ENCODE measurements at places on chromosomes 5 and 9. TPM values are rescaled to one million over a fixed set of nuclear protein-coding genes. Genes with fewer than 3 reads are reported as not detected.

GRCh38 chr5:14617441-14617840 is 35.8 kb downstream of the OTULINL start:
- no peak for DNase-seq

NIM1K gene
- 0.49 TPM for total RNA-seq

ZNG1E gene
- total RNA-seq: 60.0 TPM

- DNase-seq: no peak
These were observed 20.8 kb upstream of the CKMT2 start for GRCh38 chr5:81212211-81212751.

DNA sequence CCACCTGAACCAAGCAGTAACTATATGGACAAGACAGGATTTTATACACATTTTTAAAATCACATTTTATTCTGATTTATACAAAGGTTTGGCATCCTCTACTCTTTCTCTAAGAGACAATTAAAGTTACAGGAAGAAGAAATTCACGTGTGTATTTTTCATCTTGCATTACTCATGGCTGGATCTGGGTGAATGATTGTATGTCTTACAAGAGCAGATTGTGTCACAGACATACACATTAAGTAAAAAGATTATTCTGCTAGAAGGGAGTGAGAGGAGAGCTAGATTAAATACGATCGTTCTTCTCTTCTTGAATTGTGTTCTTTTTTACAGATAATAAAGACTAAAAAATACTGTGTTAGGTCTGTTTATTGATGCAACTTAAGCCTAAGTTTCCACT is 20.8 kb upstream of the CEP120 start:
- no peak for DNase-seq

CCDC183 gene
- 2.9 TPM for total RNA-seq

DNA sequence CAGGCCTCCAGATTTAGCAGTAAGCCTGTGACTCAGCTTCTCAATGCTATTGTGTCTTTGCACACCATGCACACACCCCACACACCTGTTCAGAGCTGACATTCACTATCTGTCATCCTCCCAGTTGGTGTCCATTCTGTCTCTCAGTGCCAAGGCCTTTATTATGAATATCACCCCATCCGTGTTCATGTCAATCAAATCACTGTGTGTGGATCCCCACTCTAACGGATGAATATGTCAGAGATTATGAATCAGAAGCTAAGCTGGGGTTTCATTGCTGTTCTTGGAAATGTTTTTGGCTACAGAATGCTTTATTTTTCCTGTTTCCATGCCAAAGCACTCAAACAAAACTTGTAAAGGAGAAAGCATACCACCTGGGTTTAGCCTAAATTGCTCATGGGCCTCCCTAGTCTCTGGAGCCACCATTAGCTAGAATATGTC is 9.4 kb upstream of the MAMDC2 start:
- no peak for DNase-seq

DNA sequence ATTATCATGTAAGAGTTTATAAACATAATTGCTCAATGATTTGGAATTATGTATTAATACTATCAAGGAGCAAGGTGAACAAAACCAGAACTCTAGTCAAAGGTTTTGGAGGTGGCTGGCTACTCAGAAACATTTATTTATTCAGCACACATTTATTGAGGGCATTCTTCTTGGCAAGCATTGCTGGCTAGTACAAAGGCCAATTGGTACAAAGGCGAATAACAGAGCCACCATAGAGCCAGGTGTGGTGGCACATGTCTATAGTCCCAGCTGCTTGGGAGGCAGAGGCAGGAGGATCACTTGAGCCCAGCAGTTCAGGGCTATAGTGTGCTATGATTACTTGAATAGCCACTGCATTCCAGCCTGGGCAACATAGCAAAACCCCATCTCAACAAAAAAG is 242.1 kb downstream of the CWC27 start:
- no peak for DNase-seq

- no peak for DNase-seq
These were observed 76.5 kb downstream of the DAP start for GRCh38 chr5:10684303-10685086.

DNA sequence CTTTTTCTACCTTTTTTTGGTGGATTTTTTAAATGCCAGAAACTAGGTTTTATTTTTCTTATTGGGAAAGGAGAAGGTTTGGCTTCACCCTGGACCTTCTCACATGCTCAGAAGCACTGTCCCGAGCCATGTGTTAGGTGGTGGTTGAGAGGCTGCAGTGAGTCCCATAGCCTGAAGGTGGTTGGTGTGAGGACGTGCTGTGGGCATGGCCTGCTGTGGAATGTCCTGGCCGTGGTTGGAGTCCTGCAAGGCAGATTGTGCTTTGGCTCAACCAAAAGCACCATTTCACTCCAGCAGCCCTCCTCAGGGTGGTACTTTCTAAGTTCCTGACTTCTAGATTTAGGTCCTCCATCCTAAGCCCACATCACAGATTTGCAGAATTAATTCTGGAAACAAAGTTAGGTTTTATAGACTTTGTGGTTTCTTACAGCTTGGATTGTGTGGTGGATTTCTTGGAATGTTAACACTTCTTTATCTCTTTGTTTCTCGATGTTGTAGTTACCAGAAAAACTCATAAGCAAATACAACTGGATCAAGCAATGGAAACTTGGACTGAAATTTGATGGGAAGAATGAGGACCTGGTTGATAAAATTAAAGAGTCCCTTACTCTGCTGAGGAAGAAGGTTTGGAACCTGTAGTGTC is 22.6 kb downstream of the OTULIN start:
- no peak for DNase-seq

NANS gene
- total RNA-seq: 57.0 TPM

MZB1 gene
- 0.94 TPM for total RNA-seq

TMC1 gene
- not detected for total RNA-seq

- no peak for DNase-seq
These were observed 550 bp downstream of the IFNE start for GRCh38 chr9:21481470-21482056.

DNA sequence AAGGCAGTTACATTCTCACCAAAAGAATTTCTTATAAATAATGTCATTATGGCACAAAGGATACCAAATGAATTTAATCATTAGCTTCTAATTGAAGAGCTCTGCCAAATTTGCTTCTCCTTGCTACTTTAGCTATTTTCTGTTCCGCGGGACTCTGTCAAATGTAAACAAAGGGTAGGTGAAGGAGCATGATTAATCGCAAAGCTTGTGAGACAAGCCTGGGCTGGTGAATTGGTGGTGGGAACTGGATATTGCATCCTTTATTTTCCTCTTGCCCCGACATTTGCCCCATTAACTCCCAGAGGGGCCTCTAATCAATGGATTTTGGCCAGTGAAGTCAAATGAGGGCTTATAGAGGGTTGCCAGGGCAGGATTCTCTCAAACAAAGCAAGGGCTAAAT is 234.2 kb upstream of the RFX3 start:
- DNase-seq: no peak

GRCh38 chr9:100160021-100160420 is 61.0 kb downstream of the INVS start:
- DNase-seq: no peak

DNA sequence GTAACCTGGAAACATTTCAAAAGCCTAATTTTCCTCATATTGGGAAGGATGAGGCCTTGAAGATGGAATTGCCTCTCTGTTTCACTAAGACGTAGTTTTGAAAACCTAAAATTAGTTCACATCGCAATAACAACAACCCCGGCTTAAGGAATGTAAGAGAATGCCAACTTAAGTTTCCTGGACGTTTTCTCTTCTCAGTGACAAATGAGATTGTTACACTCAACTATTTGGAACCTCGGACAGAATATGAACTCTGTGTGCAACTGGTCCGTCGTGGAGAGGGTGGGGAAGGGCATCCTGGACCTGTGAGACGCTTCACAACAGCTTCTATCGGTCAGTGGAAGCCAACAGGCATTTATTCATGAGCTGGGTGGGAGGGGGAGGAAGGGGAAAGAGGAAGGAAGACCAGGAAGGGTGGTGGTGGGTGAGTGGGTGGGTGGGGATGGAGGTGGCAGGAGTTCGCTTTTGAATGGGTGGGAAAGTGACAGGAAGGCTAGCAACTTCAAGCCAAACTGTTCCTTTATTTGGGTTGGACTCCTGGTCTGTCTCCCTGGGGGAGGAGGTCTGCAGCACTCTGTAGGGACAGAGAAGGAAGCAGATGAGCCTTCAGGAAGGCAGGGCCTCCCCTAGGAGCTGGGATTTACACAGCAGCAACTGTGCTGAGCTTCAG is 83.4 kb downstream of the TEK start:
- DNase-seq: no peak

LCN12 gene
- total RNA-seq: 0.89 TPM

DNA sequence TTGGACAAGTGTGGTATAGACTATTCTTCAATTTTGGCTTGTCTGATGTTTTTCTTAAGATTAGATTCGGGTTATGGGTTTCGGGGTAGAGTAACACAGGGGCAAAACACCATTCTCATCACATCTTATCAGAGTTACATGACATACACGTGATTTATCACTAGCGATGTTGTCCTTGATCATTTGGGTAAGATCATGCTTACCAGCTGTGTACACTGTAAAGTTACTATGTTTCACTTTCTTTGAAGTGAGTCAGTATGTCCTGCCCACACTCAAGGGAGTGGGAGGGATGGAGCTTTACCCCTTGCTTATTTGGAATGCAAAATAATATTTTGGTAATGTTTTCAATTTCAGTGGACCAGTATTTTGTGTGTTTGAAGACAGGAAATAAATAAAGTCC is 101.8 kb upstream of the TAF11L2 start:
- DNase-seq: no peak

DNA sequence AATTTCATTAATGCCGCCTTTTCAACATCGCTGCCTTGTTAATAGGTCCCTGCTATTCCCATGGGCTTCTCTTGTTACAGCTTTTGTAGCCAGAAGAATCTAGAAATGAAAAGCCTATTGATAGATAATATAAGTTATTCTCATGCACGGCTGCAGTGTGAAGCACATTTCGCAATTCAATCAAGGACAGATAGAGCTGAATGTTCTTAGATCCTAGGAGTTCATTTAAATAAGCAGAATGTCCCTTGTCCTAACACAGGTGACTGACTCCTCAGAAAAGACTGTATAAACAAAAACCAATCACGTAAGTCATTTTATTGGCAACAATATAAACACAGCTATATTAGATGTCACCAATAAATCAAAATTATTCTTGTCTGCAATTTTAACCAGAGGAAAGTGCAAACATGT is 9.4 kb downstream of the GLIS3 start:
- DNase-seq: no peak

SGTB gene
- 41.6 TPM for total RNA-seq

PCDHB2 gene
- total RNA-seq: 0.34 TPM

- DNase-seq: no peak
These were observed 1952.6 kb upstream of the WWC1 start for GRCh38 chr5:166338801-166339200.

TXN gene
- total RNA-seq: 24.9 TPM

- no peak for DNase-seq
These were observed 71.0 kb downstream of the INVS start for GRCh38 chr9:100170085-100170484.

DNA sequence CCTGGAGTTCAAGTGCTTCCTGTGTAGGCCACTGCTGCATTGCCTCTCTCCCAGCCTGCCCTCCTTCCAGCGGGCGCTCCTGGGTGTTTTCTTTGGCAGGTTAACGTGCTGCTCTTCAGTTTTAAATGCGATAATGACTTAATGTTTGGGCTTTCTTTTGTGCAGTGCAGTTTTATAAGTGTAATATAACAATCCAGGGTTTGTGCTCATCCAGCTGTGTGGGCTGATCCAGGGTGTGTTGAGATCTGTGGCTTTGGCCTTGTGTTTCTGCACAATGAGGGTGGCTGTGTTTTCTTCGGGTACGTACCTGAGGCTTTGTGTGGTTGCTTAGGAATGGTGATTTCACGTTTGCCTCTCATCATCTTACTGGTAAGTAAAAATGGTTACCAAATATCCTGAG is 50.6 kb downstream of the PCSK5 start:
- DNase-seq: no peak

DNA sequence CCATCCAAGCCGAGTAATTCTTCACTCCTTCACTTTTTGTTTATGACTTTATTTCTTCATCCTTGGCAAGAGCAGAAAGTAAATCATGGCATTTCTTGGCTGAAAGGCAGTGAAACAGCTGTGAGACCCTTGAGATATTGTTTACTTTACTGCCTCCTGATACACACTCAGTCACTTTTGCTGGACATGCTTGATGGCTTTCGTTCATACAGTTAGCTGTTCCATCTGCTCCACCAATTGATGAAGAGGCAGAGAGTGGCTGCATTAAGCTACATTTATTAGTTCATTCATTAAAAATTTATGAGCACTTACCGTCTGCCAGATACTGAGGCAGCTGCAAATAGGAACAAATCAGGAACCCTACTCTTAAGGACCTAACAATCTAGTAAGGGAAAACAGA is 184.4 kb upstream of the OR13F1 start:
- DNase-seq: no peak

- DNase-seq: no peak
These were observed 60.1 kb upstream of the ITGA1 start for GRCh38 chr5:52727576-52727975.

- no peak for DNase-seq
These were observed 378.6 kb downstream of the NNT start for GRCh38 chr5:43981556-43981955.
